ENCODE measurements at places on chromosomes 3 and 15.

- DNase-seq = no peak
Observed at GRCh38 chr15:32671339-32672325, 30.1 kb downstream of the SCG5 start.

- DNase-seq = no peak
Observed at GRCh38 chr15:86595741-86596140, 516.1 kb downstream of the AGBL1 start.

DNA sequence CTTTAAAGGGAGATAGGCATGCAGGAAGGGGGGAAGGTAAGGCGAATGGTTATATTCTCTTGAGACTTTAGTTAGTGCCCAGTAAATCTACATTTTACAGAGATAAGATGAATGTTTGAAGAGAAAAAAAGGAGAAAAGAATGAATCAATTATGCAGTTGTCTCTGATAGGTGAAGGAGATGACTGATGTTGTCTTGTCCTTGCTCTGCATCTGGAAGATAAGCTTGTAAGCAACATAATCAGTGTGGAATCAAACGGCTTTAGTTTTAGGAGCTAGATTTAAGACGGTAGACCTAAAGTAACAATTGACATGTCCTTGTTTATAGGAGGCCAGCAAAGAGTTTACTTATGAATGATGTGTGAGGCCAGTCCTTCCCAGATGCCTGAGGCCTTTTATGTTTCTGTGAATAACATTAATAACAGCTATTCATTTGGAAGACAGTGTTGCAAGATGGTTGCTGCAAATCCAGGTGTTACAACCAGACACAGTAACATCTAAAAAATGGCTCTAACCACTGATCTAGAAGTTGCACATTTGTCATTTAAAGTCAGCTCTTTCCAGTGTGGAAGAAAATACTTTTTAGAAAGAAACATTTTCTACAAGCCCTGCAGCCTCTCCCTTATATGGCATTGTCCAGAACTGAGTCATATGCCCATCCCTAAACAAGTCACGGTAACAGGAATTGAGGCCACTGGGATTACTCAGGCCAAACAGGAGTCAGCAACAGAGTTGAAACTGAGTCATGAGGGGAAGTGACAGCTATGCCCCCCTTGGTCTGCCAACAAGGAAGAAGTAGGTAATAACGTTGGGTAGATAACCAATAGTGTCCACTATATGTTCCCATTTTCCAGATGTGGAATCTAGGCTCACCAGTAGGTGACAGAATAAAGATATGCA lies 77.5 kb upstream of the FBN1 start:
- no peak for DNase-seq

- no peak for DNase-seq
Observed at GRCh38 chr15:87739866-87740265, 516.7 kb downstream of the NTRK3 start.

- no peak for DNase-seq
Observed at GRCh38 chr3:159929171-159930141, 59.2 kb upstream of the IL12A start.

- DNase-seq = no peak
Observed at GRCh38 chr15:85473455-85473854, 93.1 kb downstream of the AKAP13 start.

DNA sequence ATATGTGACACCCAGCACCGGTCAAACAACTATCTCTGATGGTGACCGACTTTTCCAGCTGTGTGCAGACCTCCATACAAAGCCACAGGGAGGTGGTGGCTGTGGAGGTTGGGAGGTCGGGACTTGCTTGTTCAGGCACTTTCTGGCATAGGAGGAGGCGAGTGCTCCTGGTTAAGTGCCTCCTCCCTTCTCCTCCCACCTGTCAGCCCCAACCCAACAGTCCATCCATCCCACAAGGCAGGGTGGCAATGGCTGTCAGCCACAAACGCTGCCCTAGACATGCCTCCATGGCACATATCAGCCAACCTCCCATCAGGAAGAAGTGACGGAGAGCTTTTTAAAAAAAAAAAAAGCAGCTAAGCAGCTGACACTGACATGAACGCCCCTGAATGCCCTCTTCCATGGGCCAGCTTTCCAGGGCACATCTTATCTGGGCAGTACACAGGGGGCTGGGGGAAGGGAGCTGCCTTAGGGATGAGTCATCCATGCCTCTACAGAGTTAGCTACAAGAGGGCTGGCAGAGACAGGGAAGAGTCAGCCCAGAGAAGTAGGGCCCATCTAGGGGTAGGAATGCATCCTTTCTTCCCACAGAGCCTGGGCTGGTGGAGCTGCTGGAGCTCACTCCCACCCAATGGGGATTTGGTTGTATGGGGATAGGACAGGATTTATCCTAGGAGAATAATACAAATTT lies 41.2 kb downstream of the CCDC12 start:
- peak; percentile 95 for DNase-seq

DNA sequence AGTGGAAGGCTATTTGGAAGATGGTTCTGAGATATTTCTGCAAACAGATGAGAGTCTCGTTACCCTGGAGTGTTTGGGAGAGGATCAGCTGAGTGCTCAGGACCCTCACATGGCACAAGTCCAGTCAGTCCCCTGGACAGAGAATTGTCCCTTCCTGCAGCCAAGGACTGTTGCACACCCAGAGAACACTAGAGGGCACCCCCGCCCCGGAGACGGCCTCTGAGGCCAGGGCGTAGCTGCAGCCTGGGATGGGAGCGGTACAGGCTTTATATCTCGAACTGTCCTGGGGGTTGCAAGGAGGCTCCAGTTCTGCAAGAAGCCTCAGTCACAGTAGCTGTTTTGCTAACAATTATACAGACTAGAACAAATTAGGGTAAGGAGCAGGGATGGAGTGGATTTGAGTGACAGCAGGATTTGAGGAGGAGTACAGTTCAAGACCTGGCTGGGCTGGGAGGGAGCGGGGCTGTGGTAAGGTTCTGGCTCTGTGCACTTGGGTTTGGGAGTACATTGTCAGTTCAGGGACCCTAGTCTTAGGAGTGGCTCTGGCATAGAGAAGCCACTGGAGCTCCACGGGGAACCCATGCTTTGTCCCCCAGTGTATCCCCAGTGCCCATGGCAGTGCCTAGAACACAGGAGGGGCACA lies 67.6 kb upstream of the HACD2 start:
- DNase-seq = peak; percentile 79

Measured in mucosa of gallbladder (tissue), 1 donor.